NCI-H2171 (cell line): ENCODE measurements at places on chromosomes 2 and 18.

GRCh38 chr2:120867290-120868241 lies 131.9 kb downstream of the GLI2 start:
- DNase-seq = no peak

DNA sequence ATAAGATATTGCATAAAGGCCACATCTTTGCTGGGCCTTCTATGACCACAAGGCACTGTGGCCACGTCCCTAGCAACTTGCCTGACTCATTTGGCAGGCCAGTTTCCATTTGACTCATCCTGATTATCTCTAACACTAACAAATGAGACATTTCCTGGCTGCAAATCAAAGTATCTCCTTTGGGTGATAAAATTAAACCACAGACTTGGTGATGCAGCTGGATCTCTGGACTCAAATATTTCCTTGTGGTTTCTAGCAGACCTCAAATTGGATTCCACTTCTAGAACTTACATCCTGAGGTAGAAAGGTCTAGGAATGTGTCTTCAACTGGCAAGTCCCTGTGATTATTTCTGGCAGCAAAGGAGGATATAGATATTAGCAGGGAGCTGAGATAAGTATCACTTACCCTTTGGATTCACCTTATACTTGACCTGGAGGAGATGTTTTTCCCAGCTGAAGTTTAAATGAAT lies 167.9 kb upstream of the NXPH2 start:
- DNase-seq = no peak

DNA sequence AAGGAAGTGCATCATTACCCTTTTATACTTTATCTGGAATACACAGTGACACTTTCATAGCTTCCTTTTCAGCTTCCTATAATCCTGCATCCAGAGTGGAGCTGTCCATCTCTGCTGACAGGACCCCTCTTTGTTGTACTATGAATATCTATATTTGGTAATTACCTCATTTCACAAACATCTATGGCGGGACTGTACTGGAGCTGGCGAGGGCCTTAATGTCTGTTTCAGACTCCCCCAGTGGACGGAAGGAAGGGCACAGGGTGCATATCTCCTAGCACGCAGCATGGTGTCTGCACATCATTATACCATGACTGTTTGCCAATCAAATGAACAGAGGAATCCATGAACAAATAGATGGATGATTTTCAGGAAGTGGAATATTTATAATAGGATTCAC lies 142.3 kb downstream of the SOX11 start:
- DNase-seq = no peak

DNA sequence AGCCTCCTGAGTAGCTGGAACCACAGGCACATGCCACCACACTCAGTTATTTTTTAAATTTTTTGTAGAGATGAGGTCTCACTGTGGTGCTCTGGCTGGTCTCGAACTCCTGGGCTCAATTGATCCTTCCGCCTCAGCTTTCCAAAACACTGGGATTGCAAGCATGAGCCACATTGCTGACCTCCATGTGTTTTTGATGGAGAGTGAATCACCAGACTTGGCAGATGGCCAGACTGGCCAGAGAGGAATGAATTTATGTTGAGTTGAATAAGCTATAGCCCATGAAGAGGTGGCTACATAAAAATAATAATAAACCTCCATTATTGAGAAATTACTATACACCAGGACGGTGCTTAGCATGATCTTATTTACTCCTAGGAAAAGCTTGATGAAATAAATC lies 91.5 kb downstream of the MREG start:
- DNase-seq = no peak

DNA sequence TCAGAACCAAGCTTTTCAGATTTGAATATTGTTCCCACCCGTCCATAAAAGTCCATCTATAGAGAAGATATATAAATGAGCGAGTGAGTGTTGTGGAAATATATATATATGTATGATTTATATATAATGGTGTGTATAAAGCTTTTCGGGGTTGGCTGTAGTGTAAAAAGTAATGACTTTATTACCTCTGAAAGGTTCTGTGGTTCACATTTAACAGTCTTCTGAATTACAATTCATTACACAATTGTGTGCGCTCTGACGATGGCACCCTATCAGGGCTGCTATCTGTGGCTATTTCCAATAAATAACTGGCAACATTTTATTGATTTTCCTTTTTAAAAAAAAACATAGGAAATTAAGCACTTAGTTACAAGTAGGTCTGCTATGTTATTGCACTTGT lies 2.7 kb upstream of the BCL11A start:
- no peak for DNase-seq

GRCh38 chr2:16177671-16178180 lies 237.4 kb downstream of the MYCN start:
- DNase-seq = no peak

- no peak for DNase-seq
Measured at GRCh38 chr18:65547046-65547445, 203.8 kb upstream of the CDH7 start.

DNA sequence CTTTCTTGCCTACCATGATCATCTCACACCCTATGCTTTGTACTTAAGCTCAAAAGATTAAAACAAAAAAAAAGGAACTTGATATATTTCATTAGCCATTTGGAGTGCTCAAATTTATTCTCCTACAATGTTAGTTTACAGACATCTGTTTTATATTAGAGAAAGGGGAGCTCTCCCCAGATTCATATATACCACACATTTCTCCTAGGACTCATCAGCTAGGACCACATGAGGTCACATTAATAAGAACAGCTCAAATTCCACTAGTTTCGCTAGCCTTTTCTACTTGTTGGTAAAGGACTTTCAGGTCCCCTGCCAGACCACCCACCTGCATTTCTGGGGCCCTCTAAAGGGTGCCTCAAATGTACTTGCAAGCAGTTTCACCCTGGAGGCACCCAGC lies 151.2 kb upstream of the MMADHC start:
- no peak for DNase-seq

DNA sequence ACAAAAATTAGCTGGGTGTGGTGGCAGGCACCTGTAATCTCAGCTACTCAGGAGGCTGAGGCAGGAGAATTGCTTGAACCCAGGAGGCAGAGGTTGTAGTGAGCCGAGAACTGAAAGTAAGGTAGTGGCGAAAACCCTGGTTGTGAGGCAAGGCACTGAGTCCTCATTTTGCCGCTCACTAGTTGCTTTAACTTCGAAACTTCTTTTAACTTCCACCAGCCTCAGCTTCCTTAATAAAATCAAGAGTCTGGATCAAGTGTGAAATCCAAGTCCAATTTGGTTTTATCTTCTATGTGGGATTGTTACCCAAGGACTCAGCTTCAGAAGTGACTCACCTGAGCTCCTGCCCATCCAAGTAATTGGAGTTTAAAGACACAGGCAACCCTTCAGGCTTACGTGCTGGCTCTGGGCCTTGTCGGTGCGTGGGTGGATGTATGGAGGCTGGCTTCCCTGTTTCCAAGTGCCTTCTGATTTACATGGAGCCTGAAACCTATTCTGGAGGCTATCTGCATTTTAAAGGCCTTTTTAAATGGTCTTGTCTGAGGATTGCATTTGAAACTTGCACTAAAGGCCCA lies 374.2 kb upstream of the ID2 start:
- DNase-seq = no peak

DNA sequence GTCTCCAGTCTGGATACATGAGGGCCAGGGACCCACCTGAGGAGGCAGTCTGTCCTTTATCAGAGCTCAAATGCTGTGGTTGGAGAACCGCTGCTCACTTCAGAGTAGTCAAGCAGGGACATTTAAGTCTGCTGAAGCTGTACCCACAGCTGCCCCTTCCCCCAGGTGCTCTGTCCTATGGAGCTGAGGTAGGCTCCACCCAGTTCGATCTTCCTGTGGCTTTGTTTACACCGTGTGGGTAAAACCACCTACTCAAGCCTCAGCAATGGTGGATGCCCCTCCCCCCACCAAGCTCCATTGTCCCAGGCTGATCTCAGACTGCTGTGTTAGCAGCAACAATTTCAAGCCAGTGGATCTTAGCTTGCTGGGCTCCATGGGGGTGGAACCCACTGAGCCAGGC lies 731.4 kb upstream of the HS6ST1 start:
- no peak for DNase-seq

DNA sequence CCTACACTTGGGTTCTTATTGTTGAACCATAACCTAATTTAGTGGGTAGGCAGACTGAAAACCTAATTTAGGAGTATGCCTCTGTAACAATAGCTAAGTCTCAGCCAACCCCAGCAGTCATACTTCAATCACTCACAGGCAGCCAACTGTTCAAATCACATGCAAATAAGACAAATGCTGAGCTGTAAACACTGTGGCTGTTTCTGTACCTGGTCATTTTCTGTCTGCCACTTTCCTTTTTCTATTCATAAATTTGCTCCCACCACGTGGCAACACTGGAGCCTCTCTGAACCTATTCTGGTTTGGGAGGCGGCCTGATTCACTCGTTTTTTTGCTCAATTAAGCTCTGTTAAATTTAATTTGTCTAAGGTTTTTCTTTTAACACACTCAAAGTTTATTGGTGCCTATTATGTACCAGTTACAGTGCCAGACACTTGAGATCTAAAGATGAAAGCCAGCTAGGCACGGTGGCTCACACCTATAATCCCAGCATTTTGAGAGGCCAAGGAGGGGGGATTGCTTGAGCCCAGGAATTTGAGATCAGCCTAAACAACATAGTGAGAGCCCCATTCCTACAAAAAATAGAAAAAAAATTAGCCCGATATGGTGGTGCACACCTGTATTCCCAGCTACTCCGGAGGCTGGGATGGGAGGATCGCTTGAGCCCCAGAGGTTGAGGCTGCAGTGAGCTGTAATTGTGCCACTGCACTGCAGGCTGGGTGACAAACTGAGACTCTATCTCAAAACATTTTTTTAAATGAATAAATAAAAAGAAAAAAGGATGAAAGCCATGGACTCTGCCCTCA lies 41.1 kb downstream of the THNSL2 start:
- no peak for DNase-seq

DNA sequence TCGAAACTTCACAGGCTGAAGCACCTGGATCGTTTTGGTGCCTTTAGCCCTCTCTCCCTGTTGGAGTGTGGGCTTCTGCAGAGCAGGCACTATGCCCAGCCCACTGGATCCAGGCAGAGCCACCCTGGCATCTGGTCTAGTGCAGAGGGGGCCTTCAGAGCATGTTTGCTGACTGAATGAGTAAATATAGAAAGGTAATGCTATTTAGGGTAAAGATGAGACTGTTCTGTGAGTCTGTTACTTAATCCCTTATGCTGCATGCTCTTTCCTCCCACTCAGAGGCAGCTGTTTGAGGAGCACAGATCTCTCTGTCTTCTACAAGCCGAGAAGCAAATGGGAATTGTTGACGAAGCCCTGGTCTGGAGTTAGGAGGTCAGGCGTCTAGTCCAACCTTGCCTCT lies 130.2 kb downstream of the RGPD3 start:
- no peak for DNase-seq

DNA sequence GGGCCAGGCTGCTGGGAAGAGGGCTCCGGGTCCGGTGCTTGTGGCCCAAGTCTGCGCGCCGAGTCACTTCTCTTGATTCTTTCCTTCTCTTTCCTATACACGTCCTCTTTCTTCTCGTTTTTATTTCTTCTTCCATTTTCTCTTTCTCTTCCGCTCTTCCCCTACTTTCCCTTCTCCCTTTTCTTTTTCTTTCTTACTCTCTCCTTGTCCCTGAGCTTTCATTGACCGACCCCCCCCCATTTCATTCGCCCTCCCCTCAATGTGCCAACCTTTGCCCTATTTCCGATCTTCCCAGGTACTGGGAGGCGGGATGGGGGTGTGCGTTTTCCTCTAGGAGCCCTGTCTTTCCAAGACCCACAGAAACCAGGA lies 1.8 kb downstream of the ONECUT2 start:
- DNase-seq = no peak

DNA sequence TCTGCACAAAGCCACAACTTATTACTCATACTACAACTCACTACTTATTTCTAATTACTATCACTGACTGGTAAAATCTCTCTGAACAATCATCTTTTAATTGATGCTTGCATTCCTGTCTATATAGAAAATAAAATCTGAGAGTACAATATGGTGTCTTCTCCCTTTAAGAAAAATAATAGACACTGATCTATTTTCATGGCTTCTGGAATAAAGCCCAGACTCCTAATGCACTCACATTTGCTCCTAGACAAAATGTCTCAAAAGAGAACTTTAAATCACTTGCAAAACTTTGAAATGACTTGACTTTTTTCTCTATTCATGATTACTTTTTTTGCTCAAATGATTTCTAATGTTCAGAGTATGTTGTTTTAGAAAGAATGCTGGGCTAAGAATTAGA lies 28.7 kb downstream of the ESCO1 start:
- no peak for DNase-seq

GRCh38 chr2:98504381-98505109 lies 59.9 kb downstream of the INPP4A start:
- no peak for DNase-seq
